ENCODE measurements at places on chromosomes 1 and 21.

- DNase-seq, result no peak
Observed at GRCh38 chr1:241706967-241707366, 54.9 kb downstream of the WDR64 start.

GRCh38 chr1:243950166-243950565 is 100.1 kb upstream of the AKT3 start:
- no peak for DNase-seq

GRCh38 chr1:228371741-228372182 is 34.9 kb downstream of the TRIM11 start:
- no peak for DNase-seq

DNA sequence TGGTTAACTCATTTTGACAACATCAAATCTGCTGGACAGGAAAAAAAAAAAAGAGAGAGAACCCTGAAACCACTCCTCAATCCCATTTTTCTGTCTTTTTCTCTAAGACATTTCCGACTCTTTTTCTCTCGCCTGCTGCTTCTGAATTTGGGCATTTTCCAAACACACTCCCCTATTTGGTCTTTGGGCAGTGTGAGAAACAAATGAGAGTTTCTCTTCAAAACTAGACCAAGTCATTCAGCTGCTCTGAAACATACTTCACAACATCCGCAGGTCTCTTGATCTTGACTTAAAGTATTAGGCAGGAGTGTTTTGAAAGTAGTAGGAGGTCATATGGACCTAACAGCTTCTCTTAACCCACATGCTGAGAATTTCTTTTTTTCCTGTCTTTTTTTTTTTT is 364.8 kb upstream of the ESRRG start:
- DNase-seq, result no peak

DNA sequence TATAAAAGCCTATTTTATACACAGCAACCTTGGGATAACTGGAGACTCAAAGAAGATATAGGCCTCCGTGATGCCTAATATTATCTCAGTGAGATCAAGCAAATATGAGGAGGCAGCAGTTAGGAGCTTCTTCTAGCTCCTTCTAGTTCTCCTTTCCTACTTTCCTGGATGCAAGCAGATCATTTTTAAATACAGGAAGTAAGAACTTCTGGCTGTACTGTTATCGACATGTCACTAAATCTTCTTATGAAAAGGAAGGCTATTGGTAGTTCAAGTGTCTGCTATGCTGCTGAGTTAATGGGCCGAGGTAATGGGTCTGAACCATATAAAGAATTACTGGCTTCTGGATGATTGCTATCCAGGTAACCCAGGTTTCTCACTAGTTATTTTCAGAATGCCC is 15.9 kb downstream of the HSPA13 start:
- no peak for DNase-seq

Measured in stimulated activated CD8-positive, alpha-beta memory T cell treated with anti-CD3 and anti-CD28 coated beads, Interleukin-15, amount 100 ng/mL, for 4 hours (primary cell).